ENCODE measurements at places on chromosomes 11 and 22.

GRCh38 chr11:961921-962320, 36.3 kb downstream of the AP2A2 start:
- DNase-seq: no peak

DNA sequence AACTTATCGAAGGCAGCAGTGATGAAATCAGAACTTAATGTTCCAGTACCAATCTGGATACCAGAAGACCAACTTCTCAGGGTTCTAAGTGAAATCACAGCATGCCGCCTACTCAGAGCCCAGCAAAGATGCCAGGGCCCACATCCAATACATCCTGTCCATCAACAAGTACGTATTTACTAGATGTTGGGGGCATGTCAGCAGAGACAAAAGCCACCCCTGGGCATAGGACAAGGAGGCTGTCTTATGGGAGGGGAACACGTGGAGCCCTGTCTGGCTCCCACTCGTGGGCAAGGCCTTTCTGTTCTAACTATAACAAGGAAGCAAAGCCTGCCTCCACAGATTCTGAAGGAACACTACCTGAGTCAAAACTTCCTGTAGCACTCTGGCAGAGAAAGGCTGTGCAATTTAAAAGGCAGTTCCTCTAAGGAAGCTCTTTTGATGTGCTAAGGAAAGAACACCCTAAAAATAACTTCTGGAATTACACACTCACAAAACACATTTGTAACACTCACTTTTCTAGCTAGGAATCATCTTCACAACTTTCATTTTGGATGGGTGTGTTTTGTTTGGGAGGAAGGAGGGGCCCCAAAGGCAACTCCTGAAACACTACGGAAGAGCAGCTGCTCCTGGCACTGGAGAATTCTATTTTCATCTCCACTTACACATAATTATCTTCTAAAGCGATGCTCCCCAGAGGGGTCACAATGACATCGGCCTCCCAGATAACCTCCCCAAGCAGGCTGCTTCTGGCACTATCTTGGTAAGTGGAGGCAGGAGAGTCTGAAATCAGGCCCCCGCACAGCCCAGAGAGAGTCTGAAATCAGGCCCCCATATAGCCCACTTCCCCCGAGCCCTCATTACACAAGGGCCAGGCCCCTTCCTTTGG, 14.2 kb downstream of the SMCO4 start:
- no peak for DNase-seq

DNA sequence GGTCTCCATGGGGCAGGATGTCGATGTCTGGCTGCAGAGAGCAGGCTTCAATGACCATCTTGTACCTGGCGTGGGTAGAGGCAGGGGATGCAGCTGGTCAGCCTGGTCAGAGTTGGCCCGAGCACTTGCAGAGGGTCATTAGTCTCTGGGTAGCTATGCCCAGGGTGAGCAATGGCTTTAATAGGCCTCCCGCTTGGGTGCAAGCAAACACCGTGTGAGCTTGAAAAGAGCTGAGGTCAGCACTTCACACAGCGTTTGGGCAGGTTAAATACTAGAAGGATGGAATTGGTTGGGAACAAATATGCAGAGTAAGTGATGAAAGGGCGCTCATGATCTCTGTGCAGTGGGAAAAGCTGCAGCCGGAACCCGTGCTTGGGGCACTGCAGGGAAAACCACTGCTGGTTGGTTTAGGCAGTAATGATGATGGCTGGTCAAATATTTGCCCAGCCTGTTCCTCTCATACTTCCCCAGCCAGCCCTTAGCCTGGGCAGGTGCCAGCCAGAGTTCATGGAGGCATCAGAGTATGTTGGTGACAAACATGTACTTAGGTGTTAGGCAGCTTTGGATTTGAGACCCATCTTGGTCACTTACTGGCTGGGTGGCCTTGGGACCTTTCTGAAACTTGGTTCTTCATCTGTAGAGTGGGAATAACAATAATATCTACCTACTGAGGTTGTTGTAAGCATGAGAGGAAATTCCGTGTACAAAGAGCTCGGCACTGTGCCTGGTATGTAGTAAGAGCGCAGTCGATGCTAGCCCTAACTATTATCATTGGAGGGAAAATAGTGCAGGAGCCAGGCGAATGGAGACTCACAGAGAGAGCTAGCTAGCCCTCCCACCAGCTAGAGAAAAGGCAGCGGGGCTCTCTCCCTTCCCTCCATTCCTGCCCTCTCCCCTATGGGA, 25.2 kb upstream of the KCNJ11 start:
- DNase-seq: no peak

DNA sequence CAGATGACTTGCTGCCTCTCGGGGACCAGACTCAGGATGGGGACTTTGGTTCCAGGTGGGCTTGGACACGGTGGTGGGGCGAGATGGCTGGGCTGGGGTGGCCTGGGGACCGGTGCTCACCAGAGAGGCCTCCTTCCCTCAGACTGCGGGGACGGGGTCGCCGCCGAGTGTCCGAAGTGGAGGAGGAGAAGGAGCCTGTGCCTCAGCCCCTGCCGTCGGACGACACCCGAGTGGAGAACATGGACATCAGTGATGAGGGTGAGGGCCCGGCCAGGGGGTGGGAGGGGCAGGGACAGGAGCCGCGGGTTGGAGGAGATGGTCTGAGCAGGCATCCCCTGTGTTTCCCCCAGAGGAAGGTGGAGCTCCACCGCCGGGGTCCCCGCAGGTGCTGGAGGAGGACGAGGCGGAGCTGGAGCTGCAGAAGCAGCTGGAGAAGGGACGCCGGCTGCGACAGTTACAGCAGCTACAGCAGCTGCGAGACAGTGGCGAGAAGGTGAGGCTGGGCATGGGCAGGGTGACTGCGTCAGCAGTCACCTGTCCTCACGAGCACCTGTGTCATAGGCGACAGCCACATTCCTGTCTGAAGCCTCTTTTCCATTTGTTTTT, 5.9 kb downstream of the SART1 start:
- DNase-seq: no peak

DNA sequence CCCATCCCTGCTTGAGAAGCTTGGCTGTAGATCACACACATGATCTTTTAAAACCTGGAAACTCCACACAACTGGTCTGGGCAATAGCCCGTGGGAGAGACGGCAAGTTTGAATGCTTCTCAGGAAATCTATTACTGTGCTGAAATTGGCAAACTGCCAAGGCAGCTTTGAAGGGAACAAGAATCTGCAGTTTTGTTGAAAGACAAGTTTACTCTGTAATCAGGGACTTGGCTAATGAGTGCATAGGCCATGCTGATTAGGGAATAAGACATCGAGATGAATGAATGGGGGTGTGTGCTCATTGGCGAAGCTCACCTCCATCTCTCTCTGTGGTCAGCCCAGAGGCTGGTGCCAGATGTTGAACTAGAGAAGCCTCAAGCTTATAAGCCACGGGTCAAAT, 218.8 kb downstream of the HIPK3 start:
- DNase-seq: no peak

Data from stimulated activated CD8-positive, alpha-beta memory T cell treated with anti-CD3 and anti-CD28 coated beads, Interleukin-2, amount 100 ng/mL, for 1 hour (primary cell).